ENCODE measurements at places on chromosomes 1 and 21. TPM values are rescaled to one million over a fixed set of nuclear protein-coding genes. Genes with fewer than 3 reads are reported as not detected.

DNA sequence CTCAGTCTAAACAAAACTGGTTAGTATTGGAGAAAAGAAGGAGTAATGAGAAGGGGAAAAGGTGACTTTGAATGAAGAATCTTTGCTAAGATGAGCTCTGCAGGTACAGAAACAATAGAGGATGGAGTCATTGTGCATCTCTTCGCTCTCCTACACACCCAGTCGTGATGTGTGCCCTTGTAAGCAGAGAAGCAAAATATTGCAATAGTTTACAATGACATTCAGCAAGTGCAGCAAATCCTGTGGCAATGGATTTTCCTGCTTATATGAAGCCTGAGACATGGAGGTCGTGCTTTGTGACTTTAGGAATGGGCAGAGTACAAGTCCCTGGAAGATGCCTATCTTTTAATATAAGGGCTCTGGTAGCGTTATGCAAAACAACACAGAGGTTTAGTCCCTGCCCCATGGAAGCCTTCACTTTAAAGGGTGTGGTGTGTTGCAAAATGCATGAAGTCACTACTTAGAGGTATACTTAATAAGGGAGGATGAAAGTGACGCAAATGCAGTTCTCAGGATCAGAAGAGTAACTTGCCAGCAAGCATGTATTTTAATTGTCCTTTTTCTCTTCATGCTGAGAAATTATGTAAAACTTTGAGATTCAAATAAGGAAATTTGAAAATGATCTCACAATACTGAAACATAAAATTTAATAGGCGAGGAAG is 88.0 kb upstream of the IVNS1ABP start:
- no peak for DNase-seq

GRCh38 chr1:90838720-90839119 is 121.6 kb upstream of the BARHL2 start:
- DNase-seq, result no peak

- DNase-seq, result peak; percentile 99
Observed at GRCh38 chr1:1406821-1407635, at the start of gene MRPL20. Gene MRPL20, minus strand, starts transcription at chr1:1407293. Its CDS starts 76 bp downstream, at chr1:1407217.

AADACL4 gene
- not detected for total RNA-seq

- no peak for DNase-seq
Observed at GRCh38 chr1:38088791-38089190, 42.2 kb upstream of the POU3F1 start.

- no peak for DNase-seq
Observed at GRCh38 chr1:40183055-40183710, 22.0 kb downstream of the RLF start.

DNA sequence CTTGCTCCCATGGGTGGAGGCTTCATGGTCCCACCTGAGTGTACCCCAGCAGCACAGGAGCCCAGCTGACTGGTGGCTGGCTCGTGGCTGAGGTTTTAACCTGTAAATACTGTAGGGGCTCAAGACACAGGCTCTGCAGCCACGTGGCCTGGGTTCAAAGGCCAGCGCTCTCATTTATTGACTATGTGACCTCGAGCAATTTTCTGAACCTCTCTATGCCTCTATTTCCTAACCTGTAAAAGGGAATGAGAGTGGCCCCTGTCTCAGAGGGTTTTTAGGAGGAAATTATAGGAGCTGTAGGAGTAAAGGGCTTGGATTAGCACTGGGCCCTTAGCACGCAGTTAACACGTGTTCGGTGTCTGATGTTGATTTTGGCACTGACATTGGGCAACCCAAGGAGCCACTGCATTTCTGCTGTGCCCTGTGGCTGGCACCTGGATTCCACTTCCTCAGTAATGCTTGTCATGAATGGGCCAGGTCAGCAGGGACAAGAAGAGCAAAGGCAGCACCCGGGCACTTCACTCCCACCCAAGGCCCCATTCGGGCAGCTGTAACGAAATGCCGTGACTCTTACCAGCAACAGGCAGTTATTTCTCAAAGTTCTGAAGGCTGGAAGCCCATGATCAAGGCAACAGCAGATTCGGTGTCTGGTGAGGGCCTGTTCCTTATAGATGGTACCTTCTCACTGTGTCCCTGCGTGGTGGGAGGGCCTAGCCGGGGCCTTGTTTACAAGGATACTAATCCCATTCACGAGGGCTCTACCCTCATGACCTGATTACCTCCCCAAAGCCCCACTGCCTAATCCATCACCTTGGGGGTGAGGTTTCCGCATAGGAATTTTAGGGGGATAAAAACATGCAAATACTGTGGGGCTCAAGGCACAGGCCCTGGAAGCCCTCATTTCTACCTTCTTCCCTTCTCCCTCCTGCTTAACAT is 25.2 kb downstream of the ARHGEF10L start:
- DNase-seq, result no peak

DNA sequence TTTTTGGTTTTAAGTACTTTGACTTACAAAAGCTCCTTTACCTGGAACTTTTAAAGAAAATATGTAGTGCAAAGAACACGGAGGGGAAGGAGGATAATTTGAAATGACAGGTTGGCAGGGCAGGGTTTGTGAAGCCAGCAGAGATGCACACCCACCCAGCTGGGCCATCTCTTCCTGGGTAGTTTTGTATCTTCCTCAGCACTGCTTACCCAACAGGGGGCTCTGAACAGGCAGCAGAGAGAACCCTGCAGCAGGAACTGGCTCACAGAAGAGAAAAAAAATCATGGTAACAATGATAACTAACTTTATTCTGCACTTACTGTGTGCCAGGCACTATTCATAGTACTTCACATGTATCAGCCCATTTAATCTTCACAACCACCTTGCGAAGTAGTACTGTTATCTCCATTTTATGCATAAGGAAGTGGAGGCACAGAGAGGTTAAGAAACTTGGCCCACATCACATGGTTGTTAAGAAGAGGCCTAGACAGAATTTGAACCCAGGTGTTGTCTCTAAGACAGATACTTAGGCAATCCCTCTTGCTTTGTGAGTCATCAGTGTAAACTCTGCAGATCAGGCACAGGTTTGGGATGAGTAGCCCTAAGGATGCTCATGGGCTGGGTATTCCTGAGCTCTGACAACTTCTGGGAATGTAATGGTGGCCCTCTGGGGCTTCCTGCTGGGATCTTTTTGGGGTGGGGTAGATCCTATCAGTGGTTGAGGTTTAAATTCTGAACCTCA is 60.8 kb downstream of the ELK4 start:
- DNase-seq, result peak; percentile 58

GRCh38 chr1:4561205-4561604 is 93.2 kb upstream of the AJAP1 start:
- no peak for DNase-seq

DNA sequence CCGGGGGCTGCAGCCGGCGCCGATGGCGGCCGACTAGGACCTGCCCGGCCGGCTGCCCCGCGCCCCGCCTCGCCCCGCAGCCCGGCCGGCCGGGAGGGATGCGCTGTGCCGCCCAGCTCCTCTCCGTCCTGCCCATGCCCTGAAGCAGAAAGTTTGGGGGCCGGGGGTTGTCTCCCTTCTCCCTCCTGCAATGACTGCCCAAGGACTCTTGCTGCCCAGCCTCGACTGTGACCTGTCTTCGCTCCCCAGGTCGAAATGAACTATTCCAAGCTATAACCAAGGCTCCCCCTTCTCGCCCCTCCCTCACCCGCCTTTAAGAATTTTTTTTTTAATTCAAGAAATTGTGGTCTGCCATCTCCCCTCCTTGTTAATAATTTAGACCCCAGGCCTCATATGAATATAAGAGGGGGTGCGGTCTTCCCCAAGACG is 361 bp downstream of the TMCC2 start:
- no peak for DNase-seq
